ENCODE measurements at places on chromosomes 1 and 21. TPM values are rescaled to one million over a fixed set of nuclear protein-coding genes. Genes with fewer than 3 reads are reported as not detected.

SELENBP1 gene
- total RNA-seq: 123 TPM

VWA1 gene
- total RNA-seq: 3.4 TPM

GNG4 gene
- not detected for total RNA-seq

AJAP1 gene
- not detected for total RNA-seq

HENMT1 gene
- 4.1 TPM for total RNA-seq

NECTIN4 gene
- total RNA-seq: 0.34 TPM

ADAM30 gene
- not detected for total RNA-seq
